Neuronal stem cell (in vitro differentiated cells): ENCODE measurements at places on chromosomes 3 and 15.

DNA sequence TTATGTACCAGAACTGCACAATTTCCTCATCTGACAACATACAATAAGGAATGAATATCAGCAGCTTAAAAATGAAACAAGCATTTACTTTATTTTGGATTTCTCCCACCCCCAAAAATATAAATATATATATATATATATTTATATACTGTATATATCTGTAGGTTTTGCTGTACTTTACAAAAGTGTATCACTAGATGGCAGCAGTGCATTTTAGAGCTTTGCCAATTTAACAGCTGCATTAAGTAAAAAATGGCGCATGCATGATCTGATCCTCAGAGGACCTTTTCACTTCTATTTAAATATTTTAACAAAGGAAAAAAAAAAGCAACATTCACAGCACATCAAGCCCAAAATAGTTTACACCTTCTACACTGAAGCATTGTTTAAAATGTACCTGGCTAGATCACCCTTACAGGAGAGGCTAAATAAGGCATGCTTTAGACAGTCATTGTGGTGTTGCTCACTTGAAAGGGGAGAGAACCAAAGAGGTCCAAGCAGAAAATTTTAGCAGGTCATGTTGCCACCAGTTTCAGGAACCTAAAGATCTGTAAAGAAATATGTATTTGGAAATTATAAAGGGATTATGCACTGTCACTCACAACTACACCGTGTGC is 72.6 kb downstream of the NPTN start:
- no peak for DNase-seq

GRCh38 chr15:57849317-57849716 is 142.8 kb downstream of the POLR2M start:
- no peak for DNase-seq

GRCh38 chr15:36898536-36899126 is 201.7 kb downstream of the MEIS2 start:
- no peak for DNase-seq

- no peak for DNase-seq
Measured at GRCh38 chr3:172199850-172200369, 160.5 kb downstream of the FNDC3B start.

DNA sequence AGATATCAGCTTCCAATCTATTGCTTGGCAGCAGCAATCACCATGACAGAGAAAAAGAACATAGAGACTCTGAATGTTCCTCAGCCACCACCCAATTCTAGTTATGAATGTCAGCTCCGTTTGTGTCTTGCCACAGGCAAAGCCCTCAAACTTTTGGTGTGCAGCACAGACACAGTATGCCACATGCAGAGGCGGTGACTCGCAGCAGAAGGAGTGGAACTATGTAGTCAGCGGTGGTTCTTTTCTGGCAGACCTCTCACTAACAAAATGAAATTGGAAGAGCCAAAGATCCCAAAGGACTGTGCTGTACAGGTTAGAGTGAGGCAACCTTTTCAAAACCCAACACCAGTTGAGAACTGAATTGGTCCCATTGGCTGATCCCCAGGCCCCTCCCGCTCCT is 220.9 kb downstream of the SLC9A9 start:
- DNase-seq = no peak

GRCh38 chr15:52975941-52976449 is 185.9 kb upstream of the ONECUT1 start:
- no peak for DNase-seq

GRCh38 chr3:124034016-124034843 is 42.3 kb upstream of the ROPN1 start:
- DNase-seq = peak; percentile 36

DNA sequence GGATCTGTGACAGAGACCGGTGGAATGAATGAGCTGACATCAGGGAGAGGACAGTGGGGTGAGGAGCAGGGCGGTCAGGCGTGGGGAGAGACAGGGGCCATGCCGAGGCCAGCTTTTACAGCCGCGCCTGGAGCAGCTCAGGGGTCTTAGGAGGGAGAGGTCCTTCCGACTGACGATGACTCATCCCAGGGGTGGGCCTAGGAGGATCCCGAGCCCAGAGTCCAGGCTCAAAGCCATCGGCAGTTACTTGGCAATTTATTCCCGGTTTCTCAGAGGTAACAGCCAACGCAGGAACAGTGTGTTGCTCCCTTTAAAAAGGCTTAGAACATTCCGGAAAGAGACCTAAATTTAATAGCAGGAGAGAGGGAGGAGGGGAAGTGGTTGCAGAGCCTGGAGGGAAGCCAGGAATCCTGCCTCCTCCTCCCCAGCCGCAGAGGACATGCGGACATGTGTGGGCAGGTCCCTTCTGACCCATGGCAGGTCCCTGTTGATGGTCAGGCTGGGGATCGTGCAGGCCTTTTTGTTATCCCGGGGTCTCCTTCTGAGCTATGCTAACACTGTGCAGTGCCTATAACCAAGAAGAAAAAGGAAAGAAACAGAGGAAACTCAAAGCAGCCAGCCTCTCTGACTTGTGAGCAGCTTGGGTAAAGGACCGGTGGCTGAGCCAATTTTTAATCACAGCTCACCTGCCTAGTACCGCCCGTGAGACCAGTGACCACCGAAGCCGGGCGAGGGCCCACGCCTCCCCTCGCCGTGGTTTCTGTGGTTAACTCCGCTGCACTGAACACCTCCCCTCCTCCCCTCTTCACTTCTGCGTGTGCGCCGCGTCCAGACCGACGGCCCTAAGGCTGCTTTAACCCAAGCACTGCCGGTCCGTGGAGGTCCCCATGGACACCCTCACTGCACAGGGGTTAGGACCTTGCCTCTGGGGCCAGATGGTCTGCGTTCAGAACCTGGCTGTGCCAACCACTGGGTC is 392.4 kb upstream of the PROK2 start:
- no peak for DNase-seq

DNA sequence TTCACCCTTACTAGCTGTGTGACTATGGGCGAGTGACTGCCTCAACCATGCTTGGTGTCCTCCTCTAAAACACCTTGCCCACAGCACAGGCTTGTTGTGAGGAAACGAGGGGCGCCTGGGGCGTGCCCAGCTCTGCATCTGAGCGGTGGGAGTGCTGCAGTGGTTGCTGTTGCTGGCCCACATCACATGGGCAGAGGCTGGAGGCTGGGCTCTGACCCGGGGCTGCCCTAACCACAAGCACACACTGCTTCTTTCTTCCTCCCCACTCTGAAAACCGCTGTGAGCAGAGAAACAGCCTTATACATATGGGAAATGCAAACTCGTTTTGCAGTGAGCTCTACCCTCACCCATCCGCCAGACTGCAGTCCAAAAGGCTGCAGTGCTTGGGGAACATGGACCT is 74.8 kb upstream of the RPL32 start:
- DNase-seq = no peak

GRCh38 chr3:69774029-69774428 is 34.8 kb downstream of the MITF start:
- DNase-seq = no peak

DNA sequence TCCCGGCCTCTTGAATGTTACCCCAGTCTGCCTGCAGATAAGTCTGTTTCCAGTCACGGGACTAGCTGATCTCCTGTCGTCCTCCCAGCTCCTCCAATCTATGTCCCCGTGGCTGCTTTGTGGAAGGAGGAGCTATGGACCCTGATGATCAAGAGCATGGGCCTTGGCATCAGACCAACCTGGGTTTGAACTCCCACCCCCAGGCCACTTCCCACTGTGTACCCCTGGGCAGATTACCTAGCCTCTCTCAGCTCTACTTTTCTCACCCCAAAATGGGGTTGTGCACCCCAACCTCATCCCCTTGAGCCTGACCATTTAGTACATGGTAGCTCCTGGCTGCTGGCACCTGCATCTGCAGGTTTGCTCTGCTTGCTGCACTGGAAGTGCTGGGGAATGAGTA is 55.8 kb downstream of the GASK1A start:
- no peak for DNase-seq
